Airway epithelial cell (primary cell): ENCODE measurements at places on chromosomes 7 and 10. TPM values are rescaled to one million over a fixed set of nuclear protein-coding genes. Genes with fewer than 3 reads are reported as not detected.

The MYH16 gene
- total RNA-seq, result 0.35 and 1.2 TPM in 2 replicates

The NUDT13 gene
- 0.14 and 0.85 TPM in 2 replicates for total RNA-seq

The SFMBT2 gene
- total RNA-seq, result 0.05 and 0.14 TPM in 2 replicates

The ETV1 gene
- 1.1 and 2.2 TPM in 2 replicates for total RNA-seq

The CALN1 gene
- total RNA-seq, result not detected in 2 replicates

The MAT1A gene
- total RNA-seq, result not detected in 2 replicates

The OR6V1 gene
- not detected in 2 replicates for total RNA-seq

The PARP12 gene
- total RNA-seq, result 8.3 and 15.5 TPM in 2 replicates

The LIPF gene
- total RNA-seq, result not detected in 2 replicates

The NRG3 gene
- total RNA-seq, result not detected in 2 replicates

The RNF148 gene
- total RNA-seq, result not detected in 2 replicates

The TFR2 gene
- total RNA-seq, result 0.05 and 0.71 TPM in 2 replicates

The NEURL1 gene
- 0.23 and 0.35 TPM in 2 replicates for total RNA-seq

The TRIM73 gene
- total RNA-seq, result not detected in 2 replicates

The CTTNBP2 gene
- 1.0 and 2.5 TPM in 2 replicates for total RNA-seq

The DGKB gene
- total RNA-seq, result not detected in 2 replicates

The GRID1 gene
- not detected in 2 replicates for total RNA-seq

The CPA2 gene
- not detected in 2 replicates for total RNA-seq

The TMEM229A gene
- not detected in 2 replicates for total RNA-seq

The TDRD1 gene
- total RNA-seq, result 0.23 and 0.28 TPM in 2 replicates

The LOXL4 gene
- total RNA-seq, result 0.14 and 0.42 TPM in 2 replicates

The CALHM3 gene
- total RNA-seq, result not detected in 2 replicates

The BTAF1 gene
- total RNA-seq, result 13.1 and 18.3 TPM in 2 replicates

The PTER gene
- total RNA-seq, result 5.7 TPM in 2 replicates
